ENCODE measurements at places on chromosomes 7 and 10.

DNA sequence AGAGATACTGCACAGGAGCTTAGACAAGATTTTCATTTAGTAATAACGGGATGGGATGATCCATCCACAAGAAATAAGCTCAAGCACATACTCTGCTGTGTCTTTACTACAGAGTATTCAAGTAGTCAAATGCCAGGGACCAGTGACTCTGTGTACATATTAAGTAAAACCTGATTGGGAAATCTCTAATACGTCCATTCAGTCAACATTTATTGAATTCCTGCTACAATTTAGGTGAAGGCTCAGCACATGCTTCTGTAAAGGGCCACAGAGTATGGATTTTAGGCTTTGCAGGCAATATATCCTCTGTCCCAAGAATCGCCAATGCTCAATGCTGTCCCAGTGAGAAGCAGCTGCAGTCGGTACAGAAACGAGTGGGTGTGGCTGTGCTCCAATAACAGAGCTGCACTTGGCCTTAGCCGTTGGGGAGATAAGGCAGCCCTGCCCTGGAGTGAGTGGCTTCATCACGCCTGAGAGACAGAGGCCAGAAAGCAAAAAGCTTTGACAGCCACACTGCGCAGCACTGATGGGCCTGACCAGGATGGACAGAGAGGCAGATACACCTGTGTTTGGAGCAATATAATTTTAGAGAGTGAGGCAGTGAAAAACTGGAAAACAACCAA is 186.8 kb downstream of the PARD3 start:
- no peak for DNase-seq

DNA sequence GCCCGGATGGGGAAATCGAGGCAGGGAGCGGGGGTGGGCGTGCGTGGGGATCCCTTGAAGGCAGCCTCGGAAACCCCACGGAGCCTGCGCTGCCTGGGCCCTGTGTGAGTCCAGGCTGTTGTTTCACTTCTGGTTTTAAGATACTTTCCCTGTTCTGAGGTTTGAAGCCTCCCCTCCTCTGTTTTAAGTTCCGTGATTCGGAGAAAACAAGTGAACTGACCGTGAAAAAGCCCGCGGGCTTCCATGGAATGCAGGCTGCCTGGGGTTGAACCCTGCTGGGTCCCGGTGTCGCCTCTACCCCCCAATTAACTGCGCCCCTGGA is 401 bp downstream of the LRRC27 start:
- DNase-seq: no peak

GRCh38 chr10:566241-566885 is 123.1 kb downstream of the DIP2C start:
- DNase-seq: no peak

GRCh38 chr7:17408245-17408903 is 109.9 kb downstream of the AHR start:
- no peak for DNase-seq

DNA sequence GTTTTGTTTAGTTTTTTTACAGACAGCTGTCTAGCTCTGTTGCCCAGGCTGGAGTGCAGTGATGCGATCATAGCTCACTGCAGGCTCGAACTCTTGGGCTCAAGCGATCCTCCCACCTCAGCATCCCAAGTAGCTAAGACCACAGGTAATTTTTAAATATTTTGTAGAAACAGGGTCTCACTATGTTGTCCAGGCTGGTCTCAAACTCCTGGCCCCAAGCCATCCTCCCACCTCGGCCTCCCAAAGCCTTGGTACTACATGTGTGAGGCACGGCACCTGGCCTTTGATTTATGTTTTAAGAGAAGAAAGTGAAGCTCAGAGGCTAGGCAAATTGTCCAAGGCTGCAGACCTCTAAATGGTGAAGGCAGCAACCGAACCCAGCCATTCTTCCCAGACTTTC is 98.6 kb upstream of the SVIL start:
- no peak for DNase-seq

- DNase-seq: no peak
Measured at GRCh38 chr10:129465796-129466702, 992 bp upstream of the MGMT start.

GRCh38 chr7:128879939-128880746 is 17.5 kb downstream of the ATP6V1F start:
- DNase-seq: no peak

DNA sequence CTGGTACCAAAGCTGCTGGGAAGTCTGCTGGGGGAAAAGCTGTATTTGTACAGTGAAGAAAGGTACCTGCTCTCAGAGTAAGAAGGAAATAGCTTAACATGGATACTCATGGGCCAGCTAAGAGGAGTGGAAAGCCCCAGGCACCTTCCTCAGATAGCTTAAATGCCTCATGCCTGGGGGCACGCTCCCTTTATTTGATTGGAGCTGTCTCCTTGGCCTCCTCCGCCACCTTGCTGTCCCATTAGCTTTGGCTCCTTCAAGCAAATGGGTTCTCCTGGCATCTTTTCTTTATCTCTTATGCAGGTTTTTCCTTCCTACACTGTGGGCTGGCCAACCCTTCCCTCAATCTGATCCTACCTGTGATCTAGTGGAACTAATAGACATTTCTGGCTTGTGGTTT is 318.5 kb downstream of the SH2D4B start:
- DNase-seq: no peak

GRCh38 chr10:79322616-79323543 is 24.4 kb upstream of the PPIF start:
- DNase-seq: peak; percentile 64
